ENCODE measurements at places on chromosomes 7 and 10.

GRCh38 chr10:113431398-113432160 lies 121.3 kb upstream of the HABP2 start:
- no peak for DNase-seq

DNA sequence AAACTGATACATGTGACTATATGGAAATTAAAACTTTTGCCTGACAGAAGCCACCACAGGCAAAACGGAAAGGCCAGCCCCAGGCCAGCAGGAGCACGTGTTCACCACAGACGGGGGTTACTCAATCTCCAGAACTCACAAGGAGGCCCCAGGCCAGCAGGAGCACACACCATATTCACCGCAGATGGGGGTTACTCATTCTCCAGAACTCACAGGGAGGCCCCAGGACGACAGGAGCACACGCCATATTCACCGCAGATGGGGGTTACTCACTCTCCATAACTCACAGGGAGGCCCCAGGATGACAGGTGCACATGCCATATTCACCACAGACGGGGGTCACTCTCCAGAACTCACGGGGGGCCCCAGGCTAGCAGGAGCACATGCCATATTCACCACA lies 61.5 kb downstream of the NKX6-2 start:
- DNase-seq = no peak

- no peak for DNase-seq
Observed at GRCh38 chr10:36621346-36621745, 504.1 kb upstream of the ANKRD30A start.

DNA sequence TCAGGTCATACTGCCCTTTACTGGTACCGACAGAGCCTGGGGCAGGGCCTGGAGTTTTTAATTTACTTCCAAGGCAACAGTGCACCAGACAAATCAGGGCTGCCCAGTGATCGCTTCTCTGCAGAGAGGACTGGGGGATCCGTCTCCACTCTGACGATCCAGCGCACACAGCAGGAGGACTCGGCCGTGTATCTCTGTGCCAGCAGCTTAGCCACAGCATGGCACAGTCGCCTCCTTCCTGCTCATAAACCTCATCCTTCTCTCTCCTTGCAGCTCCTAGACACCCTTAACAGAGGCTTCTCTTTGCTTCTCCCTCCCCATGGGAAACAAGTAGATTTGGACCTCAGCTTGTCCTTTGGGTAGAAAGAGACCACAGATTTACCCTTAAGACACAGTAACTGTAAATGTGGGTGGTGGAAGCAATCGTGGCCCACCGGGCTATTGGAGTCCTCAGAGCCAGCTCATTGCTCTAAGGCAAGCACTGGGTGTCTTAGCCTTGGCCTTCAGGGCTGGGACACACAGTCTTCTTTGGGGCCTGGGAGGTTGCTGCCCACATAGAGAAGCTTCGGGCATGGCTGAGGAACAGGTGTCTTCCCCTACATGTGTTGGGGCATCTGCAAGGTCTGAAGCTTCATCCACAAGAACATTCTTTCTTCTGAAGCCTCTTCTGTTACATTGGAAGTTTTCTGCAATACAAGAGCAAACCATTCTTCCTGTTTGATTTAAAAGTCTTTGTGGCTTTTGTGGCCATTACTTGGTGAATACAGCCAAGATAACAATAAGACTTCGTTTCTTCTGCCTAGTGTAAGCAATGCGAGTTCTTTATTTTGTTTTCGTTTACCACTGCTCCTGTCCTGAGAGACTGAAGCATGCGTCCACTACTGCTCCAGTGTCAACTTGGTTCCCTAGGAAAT lies 95.5 kb upstream of the PRSS58 start:
- no peak for DNase-seq

GRCh38 chr7:102444961-102445673 lies 11.7 kb downstream of the ORAI2 start:
- DNase-seq = no peak

DNA sequence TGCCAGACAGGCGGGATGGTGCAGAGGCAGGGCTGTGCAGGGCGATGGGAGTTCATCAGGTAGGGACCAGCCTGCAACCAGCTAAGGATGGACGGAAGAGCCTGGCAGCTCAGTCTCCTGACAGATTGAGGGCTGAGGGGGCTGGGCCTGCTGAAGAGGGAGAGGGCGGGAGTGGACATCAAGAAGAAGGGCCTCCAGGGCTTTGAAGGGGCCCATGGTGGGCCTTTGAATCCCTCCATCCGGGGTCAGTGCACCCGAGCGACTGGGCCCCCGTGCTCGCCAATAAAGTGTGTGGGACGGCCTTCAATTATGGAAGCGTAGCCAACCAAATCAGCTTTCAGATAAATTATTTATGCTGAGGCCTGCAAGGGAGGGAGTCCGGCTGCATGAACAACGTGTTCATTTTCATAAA lies 431.2 kb downstream of the RPS24 start:
- DNase-seq = no peak

DNA sequence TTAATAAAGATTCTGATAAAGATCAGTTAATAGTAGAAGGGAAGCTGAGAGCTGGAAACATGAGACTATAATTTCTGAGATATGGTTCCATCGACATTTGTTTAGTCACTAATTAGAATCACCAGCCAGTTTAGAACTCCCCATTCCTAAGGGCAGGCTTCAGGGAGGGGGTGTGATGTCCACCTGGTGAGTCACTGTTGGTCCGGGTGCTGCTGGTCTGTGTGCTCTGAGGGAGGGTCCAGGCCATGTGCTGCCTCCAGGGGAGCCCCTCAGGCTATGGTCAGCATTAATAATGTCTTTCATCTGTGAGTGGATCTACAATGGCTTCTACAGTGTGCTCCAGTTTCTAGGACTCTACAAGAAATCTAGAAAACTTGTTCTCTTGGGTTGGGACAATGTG lies 115.8 kb downstream of the ADAM12 start:
- DNase-seq = no peak

- no peak for DNase-seq
Observed at GRCh38 chr7:18656362-18656761, 160.8 kb downstream of the HDAC9 start.

DNA sequence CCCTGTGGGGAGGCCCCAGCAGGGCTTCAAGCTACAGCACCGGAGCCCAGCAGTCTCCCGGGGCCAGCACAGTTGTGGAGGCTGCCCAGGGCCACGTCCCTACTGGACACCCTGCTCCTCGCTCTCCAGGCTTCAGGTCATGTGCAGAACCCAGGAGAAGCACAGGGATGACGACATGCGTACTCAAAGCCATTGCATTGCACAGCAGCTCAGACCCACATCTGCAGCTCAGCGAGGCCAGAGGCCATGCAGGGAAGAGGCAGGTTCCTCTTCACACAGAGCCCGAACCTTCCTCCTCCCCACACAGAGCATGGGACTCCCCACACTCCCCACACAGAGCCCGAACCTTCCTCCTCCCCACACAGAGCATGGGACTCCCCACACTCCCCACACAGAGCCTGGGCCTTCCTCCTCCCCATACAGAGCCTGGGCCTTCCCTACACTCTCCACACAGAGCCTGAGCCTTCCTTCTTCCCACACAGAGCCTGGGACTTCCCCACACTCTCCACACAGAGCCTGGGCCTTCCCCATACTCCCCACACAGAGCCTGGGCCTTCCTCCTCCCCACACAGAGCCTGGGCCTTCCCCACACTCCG lies 12.3 kb downstream of the CFAP46 start:
- no peak for DNase-seq
